ENCODE measurements at places on chromosomes 4 and X.

DNA sequence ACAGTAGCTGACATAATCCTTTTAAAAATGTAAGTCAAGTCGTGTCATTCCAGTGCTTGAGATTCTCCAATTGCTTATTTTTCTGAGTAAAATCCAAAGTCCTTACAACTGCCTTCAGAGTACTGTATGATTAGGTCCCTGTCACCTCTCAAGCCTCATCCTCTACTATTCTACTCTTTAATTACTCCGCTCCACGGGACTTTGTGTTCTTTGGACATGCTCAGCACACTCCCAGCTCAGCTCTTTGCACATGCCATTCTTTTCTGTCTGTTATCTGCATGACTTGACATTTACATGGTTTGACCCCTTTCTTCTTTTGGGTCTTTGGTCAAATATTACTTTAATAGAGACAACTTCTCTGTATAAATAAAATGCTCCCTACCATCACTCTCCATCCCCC lies 15.1 kb downstream of the FAM47E start:
- DNase-seq: no peak

DNA sequence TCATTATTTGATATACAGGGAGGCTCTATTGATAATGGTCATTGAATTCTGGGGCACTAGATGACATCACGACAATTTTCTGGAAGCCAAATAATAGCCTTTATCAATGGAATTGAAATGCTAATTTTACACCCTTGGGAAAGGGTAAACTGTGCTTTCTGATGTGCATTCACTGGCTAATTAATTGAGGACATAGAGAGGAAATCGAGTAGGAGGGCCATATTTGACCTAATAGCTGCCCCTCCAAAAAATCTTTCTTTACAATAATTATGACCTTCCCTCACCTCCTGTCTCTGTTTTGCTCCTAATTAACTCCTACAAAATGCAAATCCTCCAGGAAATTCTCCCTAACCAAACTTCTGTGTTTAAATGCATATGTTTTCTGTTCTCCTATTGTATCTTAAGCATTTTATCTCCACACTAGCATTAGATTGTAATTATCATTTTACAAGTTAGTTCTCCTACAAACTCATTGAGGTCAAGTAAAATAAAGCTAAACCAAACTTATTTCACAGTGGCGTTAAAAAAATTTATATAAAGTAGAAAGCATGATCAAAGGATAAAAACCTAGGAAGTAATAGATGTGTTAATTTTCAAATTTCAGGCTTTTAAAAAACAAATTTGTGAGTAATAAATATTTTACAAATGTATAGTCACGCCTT lies 1414.0 kb upstream of the AGA start:
- no peak for DNase-seq

DNA sequence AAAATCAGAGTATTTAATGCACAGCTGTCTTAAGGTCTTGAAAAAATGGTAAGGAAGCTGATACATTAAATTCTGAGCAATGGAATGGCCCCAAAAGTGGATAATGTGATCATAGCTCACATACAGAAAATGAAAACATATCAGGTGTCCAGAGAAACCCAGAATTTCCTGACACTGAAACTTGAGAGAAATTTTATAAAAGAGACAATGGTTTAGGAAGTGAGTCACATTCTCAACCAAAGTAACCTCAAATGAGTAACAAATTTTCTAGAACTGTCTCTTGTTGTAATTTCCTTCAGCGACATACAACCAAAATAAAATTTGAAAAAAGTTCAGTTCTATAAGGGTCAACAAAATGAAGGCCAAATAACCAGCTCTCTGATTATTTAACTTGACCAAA lies 37.4 kb upstream of the PACRGL start:
- no peak for DNase-seq

DNA sequence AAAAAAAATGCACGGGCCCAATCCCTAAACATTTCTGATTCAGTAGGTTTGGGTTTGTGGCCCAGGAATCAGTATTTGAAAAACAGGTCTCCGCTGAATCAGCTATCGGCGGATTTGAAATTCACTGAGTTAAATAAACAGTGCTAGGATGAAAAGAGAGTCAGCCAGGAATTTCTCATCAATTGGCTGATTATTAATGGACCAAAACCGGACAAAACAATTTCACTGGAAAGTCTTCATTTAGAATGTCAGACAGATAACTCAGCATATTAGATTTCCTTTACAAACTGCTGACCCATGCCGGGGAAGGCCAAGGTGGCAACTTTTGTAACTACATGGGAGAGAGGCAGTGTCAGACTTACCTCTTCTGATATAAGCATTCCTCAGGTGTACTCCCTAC lies 99.4 kb upstream of the LSM6 start:
- no peak for DNase-seq

GRCh38 chrX:149715468-149715867 lies 3.6 kb downstream of the MAGEA11 start:
- DNase-seq: no peak

DNA sequence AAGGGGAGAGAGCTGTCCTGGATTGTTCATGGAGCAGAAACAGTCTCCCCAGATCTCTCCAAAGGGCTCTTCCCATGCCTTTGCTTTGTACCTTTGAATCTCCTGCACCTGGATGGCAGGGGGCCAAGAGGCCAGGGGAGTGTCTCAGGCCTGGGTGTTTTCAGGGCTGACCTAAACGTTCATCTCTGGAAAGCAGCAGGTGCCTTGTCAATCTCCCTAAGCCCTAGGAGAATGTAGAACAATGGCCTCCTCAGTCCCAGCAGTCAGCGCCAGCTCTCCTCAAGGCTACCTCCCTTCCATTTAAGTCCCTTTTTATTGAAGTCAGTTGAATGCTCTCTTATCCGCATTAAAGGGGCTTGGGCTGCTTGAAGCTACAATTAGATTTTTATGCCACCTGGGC lies 31.2 kb upstream of the NSUN7 start:
- DNase-seq: no peak

DNA sequence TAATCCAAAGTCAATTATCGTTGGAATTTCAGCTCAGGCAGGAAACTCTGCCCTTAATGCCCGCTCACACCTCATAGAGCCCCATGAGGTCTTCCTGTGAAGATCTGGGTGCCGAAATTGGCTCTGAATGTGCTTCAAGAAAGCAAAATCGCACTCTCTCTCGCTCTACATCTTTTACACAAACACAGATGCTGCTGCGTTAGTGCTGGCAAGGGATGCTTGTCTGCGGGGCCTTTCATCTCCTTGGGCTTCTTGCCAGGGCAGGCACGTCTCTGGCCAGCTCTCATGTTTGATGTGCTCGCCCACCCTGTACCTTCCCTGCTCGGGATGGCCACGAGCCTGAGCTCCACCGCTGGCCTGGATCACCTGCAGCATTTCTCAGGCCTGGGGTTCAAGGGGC lies 66.5 kb downstream of the CLCN4 start:
- no peak for DNase-seq
